NCI-H1092 treated with DMSO at 0.1 percent for 48 hours (cell line): ENCODE measurements at places on chromosomes 2 and 18.

DNA sequence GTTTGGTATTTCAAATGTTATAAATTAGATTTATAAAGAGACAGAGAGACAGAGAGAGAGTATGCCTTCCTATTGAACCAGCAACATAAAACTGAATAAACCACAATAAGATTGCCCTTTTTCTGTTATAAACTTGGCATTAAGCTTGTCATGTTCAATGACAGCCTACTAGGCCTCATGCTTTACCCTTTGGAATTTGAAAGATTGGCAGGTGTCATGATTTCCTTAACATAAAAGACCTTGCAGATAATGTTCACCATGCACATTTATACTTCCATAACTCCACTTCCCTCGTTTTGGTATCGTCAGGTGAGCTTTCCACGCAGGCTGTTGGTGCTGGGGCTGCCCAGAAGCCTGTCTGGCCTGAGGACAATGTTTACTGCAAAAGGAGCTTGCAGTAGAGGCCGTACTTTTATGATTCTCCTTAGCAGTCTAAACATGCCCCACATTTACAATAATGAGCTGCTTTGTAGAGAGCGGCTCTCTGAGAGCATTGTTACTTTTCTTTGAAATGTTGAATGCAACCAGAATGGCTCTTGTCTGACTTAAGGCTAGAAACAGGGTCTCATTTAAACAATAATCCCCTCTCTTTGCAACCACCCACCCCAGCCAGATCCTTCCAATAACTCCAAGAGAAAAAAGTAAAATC lies 379.1 kb upstream of the ATP5MC3 start:
- no peak for DNase-seq

- DNase-seq = no peak
Measured at GRCh38 chr2:119683074-119683712, 4.2 kb downstream of the TMEM177 start.

DNA sequence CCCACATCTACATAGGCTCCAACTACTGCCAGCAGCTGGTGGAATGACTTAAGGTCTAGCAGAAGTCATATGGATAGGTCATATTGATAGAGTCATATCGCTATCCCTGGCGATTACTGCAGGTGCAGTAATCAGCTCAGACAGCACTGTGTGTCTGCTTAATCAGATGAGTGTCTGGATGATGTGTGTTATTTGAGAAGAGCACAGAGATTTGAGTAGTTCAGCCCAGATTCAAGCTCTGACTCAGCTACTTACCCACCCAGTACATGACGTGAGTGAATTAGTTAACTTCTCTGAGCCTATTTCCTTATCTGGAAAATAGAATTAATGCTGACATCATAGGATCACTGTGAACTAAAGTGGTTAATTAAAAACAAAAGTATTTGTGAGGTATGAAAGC lies 78.9 kb downstream of the EHD3 start:
- no peak for DNase-seq

DNA sequence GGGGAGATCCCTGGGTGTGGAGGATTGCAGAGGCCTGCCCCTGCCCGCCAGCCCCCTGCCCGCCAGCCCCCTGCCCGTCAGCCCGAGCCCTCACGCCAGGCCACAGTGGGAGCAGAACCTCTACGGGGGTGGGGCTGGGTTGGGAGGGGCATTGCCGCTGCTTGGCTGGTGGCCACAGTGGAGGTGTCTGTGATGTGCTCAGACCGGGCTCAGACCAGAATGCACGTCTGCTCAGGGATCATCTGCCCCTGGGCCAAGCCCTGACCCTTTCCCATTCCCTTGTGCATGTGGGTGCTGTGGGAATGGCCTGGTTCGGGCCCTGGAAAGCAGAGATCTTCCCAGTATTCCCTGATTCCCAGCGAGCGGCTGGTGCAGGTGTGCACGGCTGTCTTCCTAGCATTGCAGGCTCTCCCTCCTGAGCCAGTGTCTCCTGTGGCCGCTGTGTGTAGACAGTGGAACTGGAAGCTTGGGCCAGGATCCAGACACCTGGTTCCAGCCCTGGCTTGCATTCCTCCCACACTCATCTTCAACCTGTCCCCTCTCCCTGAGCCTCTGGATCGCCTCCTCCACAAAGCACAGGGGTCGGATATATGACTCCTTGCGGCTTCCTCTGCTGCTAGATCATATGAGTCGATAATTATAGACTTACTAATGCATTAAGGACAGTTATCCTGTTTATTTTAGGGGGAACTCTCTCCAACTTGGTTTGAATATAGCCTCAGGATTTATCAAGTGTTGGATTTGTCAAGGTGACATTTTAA lies 161.6 kb downstream of the LDLRAD4 start:
- DNase-seq = peak; percentile 14
